CD4-positive, alpha-beta T cell treated with Interferon alpha-2 for 1 hour (primary cell): ENCODE measurements at places on chromosomes 1 and 21.
A peak's percentile ranks its signal among the peaks of the same experiment; 100 is the strongest.

GRCh38 chr1:247415423-247416361 lies at the start of gene NLRP3:
Gene NLRP3 (plus strand): TSS chr1:247416173. CDS start chr1:247418801, 2,628 bp downstream.
- DNase-seq: peak; percentile 71

- DNase-seq: no peak
Observed at GRCh38 chr1:7534061-7534825, 236.9 kb upstream of the VAMP3 start.

- no peak for DNase-seq
Observed at GRCh38 chr21:37164742-37165141, 91.7 kb downstream of the TTC3 start.

DNA sequence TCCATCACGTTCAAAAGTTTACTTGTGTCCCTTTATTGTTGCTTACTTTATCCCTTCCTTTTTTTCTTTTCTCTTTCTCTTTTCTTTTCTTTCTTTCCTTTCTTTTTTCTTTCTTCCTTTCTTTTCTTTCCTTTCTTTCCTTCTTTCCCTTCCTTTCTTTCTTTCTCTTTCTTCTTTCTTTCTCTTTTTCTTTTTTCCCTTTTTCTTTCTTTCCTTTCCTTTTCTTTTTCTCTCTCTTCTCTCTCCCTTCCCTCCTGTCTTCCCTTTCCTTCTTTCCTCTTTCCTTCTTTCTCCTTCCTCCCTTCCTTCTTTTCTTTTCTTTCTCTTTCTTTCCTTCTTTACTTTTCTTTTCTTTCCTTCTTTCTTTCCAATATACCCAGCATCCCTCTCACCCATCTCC lies 391.2 kb downstream of the DPYD start:
- no peak for DNase-seq

GRCh38 chr1:36977731-36978406 lies 56.4 kb downstream of the GRIK3 start:
- no peak for DNase-seq

GRCh38 chr1:62230718-62231117 lies 36.1 kb downstream of the L1TD1 start:
- DNase-seq: no peak

GRCh38 chr1:33946836-33947235 lies 83.0 kb downstream of the HMGB4 start:
- DNase-seq: no peak

- DNase-seq: no peak
Observed at GRCh38 chr1:196902344-196902743, 14.5 kb downstream of the CFHR4 start.

DNA sequence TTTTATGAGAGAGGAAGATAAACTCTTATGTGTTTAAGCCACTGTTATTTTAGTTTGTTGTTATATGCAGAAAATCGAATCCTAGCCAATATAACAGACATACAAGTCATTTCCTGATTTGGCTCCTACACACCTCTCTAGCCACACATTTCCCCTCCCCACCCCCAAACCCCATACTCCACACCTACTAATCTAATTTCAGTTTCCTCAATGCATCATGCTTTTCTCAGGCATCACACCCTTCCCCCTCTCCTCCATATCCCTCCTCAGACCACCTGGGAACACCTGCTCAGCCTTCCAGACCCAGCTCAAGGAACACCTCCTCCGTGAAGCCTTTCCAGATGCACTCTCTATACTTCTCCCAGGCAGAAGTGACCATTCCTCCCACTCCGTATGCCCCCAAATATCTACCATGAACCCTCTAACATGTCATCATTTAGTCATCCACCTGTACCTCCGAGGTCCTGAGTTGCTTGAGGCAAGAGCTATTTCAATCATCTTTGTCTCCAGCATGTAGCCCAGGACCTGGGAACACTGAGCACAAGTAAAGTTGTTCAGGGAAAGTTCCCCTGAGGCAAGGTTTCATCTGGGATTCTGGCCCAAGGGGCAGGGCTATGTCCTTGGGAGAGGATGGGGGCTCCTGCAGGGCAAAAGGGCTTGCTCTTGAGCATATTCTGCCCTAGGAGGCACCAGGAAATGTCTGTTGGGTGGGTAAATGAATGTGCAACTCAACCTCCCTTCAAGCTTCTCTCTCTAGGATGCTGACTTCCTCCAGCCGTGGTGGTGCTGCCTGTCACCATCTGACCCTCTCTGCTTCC lies 126.8 kb downstream of the HIVEP3 start:
- no peak for DNase-seq

DNA sequence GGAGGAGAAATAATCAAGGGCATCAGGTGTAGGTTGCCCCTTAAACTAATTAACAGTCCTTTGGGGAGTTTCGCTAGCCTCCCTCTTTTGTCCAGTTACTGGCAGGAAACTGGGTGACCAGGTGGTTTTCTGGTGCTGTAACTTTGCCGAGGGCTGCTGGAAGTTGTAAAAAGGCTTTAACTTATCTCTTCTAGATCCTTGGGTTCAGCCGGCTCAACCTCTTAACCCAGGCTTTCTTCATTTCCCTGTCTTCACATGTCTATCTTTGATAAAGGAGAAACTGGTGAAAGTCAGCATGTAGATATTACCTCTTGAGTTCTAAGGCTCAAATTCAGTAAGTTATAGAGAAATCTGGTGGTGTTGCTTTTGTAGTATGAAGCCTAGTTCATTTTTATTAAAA lies 289.7 kb upstream of the NRIP1 start:
- DNase-seq: no peak

- DNase-seq: no peak
Observed at GRCh38 chr1:236351875-236352573, 42.1 kb upstream of the EDARADD start.

- no peak for DNase-seq
Observed at GRCh38 chr1:113972954-113973353, 6.3 kb upstream of the OLFML3 start.

DNA sequence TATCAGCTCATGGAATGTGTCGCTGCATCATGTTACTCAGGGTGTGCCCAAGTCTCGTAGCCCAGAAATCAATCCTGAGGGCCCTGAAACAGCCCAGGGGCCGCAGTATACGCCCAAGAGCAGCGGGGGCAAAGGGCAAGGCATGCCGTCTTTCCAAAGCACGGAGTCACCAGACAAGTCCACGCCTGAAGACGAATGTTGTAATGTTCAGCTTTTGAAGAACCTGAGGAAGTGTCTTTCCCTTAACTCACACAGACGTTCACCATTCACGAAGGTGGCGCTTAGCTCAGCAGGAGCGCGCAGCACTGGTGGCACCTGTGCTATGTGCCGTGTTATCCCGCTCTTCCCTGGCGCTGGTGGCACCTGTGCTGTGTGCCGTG lies 18.8 kb upstream of the PWP2 start:
- no peak for DNase-seq

DNA sequence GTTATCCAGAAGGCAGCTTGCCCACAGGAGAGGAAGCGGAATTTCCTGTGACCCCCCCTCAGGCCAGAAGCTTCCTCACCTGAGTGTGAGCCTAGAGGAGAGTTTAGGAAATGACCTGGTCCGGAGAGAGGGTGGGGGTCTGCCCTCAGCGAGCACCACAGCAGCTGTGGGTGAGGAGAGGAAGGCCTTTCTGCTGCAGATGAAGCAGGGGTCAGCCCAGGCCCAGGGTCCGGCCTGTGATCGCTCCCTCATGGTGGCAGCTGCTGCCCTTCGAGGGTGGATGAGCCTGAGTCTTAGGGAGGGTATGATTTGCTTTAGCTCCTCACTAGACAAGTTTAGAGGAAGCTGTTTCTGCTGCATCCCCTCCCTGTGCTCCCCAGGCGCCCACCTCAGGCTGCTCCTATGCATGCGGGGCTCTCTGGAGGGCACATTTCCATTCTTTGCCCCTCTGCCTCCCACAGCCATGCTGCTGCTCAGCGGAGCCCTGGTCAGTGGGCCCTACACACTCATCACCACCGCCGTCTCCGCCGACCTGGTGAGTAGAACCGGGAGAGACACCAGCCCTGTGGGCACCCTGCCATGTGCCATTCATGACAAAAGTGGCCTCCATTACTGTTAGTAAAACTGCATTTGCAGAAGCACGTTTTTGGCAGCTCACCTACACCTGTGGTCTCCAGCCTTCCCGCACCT lies 53.0 kb downstream of the SLC37A1 start:
- DNase-seq: no peak

GRCh38 chr21:15703932-15704331 lies 25.9 kb upstream of the USP25 start:
- DNase-seq: no peak

GRCh38 chr1:11790880-11791715 lies 14.7 kb downstream of the MTHFR start:
- DNase-seq: peak; percentile 48

DNA sequence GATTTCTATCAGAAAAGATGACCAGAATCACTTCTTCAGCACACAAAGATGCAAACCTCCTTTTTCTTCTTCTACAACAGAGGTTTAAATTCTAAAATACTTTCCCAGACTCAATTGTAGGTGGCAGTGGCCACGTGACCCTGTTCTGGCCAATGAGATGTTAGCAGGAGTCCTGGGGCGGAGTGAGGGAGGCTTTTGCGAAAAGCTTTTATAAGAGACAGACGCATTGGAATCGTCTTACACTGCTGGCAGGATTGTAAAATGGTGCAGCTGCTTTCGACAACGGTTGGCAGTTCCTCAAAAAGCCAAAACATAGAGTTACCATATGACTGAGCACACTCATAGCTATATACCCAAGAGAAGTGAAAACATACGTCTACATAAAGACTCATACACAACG lies 87.0 kb upstream of the MAGI3 start:
- DNase-seq: no peak

- DNase-seq: no peak
Observed at GRCh38 chr1:107555578-107555977, 409.4 kb downstream of the VAV3 start.

DNA sequence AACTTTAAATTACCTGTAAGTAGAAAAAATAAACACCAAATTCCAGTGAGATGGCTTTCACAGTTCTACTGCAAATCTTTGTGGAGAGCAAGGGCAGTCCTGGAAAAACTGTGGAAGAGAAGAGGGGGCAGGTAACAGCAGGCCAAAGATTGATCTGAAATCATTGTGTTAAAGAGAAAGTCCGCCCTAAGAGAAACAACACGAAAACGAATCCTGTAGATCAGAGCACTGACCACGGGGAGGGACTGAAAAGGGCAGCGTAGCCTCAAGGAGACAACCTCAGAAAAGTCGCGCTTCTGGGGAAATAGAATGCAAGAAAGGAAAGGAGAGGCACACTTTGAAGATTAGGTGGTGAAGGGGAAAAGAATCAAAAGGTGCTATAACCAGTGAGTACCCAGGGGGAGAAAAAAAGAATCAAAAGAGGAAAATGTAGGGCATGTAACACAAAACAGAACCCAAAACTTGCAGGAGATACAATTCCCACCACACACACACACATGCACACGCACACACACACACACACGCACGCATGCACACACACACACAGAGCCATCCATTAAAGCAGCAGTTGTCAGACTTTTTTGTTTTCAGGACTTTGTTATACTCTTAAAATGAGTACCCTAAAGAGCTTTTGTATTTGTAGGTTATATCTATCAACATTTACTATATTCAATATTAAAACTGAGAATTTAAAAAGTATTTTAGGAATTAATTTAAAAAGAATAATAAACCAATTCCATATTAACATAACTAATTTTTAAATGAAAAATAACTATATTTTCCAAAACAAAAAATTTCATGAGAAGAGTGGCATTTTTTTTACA lies 28.0 kb upstream of the KLF17 start:
- DNase-seq: no peak

- no peak for DNase-seq
Observed at GRCh38 chr1:226651041-226651731, 87.9 kb downstream of the ITPKB start.

DNA sequence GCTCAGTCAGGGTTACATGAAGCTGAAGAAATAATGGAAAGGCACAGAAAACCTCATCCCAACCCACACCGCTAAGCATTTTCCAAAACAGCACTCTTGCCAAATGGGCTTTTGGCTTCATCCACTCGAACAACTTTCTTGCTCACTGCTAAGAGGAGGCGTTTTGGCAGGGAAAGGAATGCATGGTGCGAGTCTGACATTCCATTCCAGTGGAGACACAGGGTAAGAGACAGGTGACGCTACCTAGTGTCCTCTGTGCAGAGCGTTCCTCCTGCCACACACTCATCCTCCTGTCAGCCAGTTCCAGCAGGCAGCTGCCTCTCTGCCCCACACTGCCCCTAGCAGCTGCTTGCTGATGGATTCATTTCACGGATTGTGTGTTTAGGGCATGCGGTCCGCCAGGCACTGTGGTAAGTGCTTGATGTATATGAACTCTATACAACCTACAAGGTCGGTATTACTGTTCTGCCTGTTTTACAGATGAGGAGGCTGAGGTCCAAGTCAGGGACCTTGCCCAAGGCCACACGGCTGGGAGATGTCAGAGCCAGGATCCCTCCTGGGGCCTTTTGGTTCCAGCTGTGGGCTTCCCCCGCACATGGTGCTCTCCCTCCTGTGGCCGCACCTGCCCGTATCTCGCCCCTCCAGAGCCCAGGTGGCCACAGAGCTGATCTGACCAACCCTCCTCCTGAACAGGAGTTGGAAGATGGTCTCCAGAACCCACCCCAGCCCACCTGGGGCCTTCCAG lies 25.7 kb upstream of the BACE2 start:
- DNase-seq: no peak

GRCh38 chr1:6623269-6623965 lies 1.3 kb upstream of the THAP3 start:
- DNase-seq: no peak

- no peak for DNase-seq
Observed at GRCh38 chr1:85581802-85582686, 1.5 kb downstream of the CCN1 start.

DNA sequence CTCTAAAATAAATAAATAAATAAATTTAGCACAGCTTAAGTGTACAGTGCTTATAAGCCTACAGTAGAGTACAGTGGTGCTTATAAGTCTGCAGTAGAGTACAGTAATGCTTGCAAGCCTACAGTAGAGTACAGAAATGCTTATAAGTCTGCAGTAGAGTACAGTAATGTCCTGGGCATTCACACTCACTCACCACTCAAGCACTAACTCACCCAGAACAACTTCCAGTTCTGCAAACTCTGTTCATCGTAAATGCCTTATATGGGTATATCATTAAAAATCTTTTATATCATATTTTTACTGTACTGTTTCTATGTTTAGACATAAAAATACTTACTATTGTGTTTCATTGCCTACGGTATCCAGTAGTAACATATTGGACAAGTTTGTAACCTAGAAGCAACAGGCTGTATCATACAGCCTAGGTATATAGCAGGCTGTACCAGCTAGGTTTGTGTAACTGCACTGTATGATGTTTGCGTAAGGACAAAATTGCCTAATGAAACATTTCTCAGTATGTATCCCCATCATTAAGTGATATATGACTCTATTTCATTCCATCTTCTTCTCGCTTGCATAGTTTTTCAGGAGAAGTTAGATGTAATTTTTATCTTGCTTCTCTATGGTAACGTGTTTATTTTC lies 14.0 kb upstream of the S100B start:
- DNase-seq: no peak

- no peak for DNase-seq
Observed at GRCh38 chr1:230754796-230755195, 7.6 kb downstream of the CAPN9 start.

GRCh38 chr1:212147581-212148033 lies 112.1 kb downstream of the DTL start:
- DNase-seq: no peak

GRCh38 chr21:44765231-44766013 lies 36.2 kb downstream of the UBE2G2 start:
- DNase-seq: no peak

GRCh38 chr1:180579961-180580611 lies 21.3 kb downstream of the OVAAL start:
- DNase-seq: no peak
